ENCODE measurements at places on chromosomes 5 and 9.
A peak's percentile ranks its signal among the peaks of the same experiment; 100 is the strongest.

- DNase-seq = no peak
Measured at GRCh38 chr9:137454145-137454596, 5.0 kb downstream of the NSMF start.

DNA sequence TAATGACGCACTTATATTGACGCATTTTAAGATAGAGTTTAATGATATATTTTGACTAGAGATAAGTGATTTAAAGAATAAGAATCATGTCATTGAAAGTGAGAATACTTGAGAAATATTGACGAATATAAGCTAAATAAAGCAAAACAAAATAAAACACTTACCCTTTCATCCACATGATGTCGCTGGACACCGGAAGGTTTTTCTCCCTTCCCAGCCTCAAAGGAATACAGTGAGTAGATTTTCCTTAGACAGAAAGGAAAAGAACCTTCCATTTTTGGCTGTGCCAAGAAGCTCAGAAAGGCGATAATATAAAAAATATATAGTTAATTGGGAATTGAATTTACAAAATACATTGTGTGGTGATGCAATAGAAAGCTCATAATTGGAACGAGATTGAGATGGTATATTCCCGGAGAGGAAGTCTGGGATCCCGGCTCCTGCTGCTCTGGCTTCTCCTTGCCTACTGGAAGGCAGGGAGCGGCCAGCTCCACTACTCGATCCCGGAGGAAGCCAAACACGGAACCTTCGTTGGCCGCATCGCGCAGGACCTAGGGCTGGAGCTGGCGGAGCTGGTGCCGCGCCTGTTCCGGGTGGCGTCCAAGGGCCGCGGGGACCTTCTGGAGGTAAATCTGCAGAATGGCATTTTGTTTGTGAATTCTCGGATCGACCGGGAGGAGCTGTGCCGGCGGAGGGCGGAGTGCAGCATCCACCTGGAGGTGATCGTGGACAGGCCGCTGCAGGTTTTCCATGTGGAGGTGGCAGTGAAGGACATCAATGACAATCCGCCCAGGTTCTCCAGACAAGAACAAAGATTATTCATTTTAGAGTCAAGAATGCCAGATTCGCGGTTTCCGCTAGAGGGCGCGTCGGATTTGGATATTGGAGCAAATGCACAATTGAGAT is at the start of gene PCDHA5:
TSS of gene PCDHA5 (plus strand) at position 239 of the 906 bp plus-strand sequence.
- no peak for DNase-seq

- no peak for DNase-seq
Measured at GRCh38 chr5:132214491-132214890, 13.2 kb downstream of the P4HA2 start.

- DNase-seq = no peak
Measured at GRCh38 chr9:79353856-79354520, 217.8 kb upstream of the TLE4 start.

- peak; percentile 6 for DNase-seq
Measured at GRCh38 chr5:92518318-92518904, 1062.6 kb downstream of the NR2F1-AS1 start.

- DNase-seq = no peak
Measured at GRCh38 chr9:96751815-96752214, 26.1 kb downstream of the ZNF510 start.

DNA sequence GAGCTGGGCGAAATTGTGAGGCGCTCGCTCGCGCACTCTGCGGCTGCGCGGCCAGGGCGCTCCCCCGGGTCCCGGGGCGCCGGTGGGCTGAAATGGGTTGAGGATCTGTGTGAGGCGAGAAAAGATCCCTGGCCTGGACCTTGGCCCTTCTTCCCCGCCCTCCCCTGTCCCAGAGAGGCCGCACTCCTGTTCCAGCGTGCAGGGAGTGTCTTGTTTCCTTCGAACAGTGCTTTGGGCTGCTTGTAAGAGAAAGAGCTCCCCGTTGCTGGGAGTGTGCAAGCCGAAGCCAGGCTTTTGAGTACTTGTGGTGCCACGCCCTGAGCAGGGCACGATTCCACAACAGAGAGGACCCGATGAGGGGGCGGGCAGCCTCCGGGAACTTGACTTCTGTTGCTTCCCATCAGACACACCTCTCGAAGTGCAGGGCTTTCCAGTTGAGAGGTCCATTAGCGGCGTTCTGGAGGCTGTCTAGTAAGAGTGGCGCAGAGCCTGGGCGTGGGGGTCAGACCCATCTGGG is 535 bp downstream of the DOLPP1 start:
- no peak for DNase-seq

DNA sequence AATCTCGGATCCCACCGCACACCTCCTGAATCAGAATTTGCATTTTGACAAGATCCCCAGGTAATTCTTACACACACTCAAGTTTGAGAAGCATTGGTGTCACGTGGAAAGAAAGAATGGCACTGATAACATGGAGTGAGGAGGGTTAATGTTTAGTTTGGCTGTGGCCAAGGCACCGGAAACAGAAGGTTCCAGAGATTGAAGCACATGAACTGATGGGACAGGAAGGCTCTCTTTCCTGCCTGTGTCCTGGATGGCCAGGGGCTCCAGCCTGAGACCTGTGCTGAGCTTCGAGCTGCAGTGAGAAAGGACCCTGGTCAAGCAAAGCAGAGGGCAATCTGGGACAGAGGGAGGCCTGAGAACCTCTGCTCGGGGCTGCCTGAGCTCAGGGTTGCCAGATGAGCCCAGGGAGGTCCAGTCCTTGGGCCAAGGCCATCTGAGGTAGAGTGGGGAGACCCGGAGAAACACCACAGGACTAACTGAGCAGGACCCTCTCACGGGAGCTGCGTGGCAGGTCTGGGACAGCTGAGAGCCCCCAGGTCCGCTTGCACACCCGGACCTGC is 27.3 kb downstream of the AFAP1L1 start:
- DNase-seq = no peak

GRCh38 chr9:91547081-91547480 is 123.4 kb upstream of the NFIL3 start:
- DNase-seq = no peak

DNA sequence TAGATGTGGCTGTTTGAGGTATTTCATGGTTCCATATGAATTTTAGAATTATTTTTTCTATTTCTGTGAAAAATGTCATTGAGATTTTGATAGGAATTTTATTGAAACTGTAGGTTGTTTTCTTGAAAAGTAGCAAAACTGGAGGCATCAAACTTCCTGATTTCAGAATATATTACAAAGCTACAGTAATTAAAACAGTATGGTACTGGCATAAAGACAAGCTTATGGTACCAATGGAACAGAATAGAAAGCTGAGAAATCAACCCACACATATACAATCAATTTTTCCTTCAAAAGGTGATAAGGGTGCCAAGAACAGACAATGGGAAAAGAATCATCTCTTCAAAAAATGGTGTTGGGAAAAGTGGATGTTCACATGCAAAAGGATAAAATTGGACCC is 197.7 kb upstream of the DAP start:
- no peak for DNase-seq

DNA sequence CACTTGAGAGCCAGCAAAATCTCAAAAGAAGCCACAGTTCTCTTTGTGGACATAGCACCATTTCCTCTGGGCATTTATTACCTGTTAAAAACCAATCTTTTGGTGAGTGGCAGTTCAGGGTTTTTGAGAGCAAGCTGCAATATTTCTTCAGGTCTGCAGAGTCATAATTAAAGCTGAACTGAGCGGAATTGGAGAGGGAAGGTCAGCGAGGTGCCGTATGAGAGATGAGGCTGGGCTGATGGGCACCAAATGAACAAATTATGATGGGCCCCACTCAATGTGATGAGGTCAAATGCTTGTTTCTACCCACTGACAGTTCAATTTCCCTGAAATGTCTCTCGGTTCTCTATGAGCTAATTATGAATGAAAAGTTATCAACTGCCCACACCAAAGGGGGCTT is 231.9 kb downstream of the AP3B1 start:
- DNase-seq = no peak

- no peak for DNase-seq
Measured at GRCh38 chr9:1414711-1415131, 364.6 kb downstream of the DMRT2 start.

- DNase-seq = no peak
Measured at GRCh38 chr5:32290922-32291321, 21.8 kb downstream of the MTMR12 start.

GRCh38 chr9:2289263-2289662 is 274.1 kb downstream of the SMARCA2 start:
- no peak for DNase-seq

- DNase-seq = no peak
Measured at GRCh38 chr9:13160051-13160450, 119.4 kb downstream of the MPDZ start.

DNA sequence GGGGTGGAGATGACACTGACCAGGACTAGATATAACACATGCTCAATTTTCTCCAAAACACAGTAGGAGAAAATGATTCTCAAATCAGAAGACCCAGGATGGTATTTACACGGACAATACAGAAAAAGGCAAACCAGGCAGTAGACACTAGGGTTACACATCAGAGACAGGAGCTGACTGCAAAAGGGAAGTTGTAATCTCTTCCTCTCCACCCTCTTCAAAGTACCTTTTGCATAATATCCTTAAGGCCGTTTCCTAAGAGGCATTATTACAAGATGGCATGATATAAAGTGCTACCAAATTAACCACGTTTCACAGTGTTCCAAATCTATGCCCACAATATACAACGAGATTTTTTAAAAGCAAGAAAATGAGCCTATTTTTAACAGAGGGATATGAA is 39.2 kb downstream of the YIPF5 start:
- DNase-seq = no peak

GRCh38 chr9:33742519-33742918 is 52.8 kb upstream of the PRSS3 start:
- no peak for DNase-seq

GRCh38 chr5:172749881-172750633 is 20.9 kb downstream of the DUSP1 start:
- DNase-seq = no peak

DNA sequence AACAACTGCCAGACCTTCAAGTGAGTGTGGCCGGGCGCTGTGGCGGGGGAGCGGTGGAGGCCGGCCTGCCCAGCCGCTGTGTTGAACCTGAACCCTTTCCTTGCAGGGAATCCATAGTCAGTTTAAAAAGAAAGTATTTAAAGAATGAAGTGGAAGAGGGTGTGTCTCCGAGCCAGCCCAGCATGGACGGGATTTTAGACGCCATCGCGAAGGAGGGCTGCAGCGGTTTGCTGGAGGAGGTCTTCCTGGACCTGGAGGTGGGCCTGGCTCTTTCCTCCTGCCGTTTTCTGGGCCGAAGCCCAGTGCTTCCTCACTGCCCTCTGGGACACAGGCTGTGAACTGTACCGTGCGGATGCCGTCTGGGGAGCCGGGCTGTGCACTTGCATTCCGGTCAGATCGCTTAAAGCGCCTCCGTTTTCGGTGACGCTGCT is 19.1 kb downstream of the EXOC3 start:
- no peak for DNase-seq

DNA sequence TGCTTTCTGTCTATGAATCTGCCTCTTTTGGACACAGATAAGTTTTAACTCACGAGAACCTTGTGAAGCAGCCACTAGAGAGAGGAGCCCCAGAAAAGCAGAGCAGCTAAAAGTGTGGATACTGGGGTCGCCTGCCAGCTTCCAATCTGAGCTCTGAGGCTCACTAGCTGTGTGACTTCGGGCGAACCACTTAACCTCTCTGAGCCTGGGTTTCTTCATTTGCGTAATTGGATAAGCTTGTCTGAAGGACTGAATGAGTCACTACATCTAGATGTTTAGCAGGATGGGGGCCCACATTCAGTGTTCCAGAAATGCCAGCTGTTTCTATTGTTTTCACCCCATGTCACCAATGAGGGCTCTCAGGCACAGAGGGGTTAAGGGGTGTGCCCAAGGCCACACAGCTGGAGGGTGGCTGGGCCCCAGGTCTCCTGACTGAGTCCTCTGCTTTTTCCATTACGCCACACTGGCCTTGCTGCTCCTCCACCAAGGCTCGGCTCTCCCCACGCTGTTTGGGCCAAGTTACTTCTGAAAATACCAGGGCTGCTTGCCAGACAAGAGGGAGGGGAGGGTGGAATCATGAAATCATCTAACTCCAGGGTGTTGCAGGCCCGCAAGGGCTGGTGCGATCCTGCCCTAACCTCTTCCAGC is 36.2 kb downstream of the SH3PXD2B start:
- no peak for DNase-seq

GRCh38 chr9:79652598-79652997 is 80.8 kb downstream of the TLE4 start:
- DNase-seq = no peak

DNA sequence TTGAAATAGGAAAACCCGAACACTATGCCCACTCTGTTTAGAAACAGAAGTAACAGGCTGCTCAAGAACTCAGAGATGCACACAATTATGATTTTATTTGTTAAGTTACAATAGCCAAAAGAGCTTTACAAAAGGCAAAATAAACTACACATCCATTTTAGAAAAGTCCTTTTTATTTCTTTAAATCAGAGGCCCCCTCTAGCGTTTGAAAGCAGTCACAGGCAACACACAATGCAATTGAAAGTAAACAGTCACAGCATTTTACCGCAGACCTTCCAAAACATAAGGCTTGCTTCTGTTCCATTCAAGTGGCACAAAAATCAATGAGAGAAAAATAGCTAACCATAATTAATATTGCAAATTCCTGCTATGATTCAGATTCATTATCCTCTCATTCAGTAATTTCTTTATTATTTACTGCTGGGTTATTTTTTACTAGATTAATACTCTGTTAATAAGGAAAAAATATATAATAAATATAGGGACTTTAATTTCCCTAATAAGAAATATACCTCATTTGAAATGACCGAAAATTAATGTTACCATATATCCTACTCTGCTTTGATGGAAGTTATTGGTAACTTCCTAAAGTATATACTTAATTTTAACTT is 78.3 kb downstream of the CEP120 start:
- DNase-seq = peak; percentile 13

GRCh38 chr5:54889826-54890225 is 95.6 kb downstream of the ESM1 start:
- no peak for DNase-seq

GRCh38 chr5:62149879-62150278 is 156.1 kb upstream of the KIF2A start:
- DNase-seq = no peak

GRCh38 chr5:55062039-55062779 is 38.2 kb downstream of the GZMK start:
- no peak for DNase-seq

GRCh38 chr9:134619448-134619982 is 22.1 kb upstream of the COL5A1 start:
- DNase-seq = no peak

- DNase-seq = no peak
Measured at GRCh38 chr9:93154293-93154903, 20.3 kb upstream of the NINJ1 start.

DNA sequence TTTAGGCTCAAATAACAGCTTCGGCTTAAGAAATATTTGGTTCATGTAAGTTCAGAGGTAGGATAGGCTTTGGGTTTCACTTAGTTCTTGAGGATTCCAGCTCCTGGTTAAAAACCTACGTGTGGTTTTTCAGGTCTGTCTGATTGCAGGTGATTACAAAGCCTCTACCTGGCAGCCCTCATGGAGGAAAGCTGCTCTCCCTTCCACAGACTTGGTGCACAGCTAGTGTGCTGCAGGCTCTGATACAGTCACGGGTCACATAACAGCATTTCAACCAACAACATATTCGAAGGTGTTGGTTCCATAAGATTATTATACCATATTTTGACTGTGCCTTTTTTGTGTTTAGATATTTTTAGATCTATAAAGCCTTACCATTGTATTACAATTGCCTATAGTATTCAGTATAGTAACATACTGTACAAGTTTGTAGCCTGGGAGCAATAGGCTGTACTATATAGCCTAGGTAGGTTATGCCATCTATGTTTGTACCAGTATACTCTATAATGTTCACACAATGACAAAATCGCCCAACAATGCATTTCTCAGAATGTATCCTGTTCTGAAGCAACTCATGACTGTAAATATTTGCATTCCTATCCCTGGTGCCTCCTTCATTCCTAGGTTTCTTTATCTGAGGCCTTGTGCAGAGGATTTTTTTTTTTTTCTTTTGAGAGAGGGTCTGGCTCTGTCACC is 8.0 kb upstream of the DCP2 start:
- DNase-seq = no peak

Measured in NCI-H2081 treated with DMSO at 0.1 percent for 48 hours (cell line).